ENCODE measurements at places on chromosomes 13 and 19.

DNA sequence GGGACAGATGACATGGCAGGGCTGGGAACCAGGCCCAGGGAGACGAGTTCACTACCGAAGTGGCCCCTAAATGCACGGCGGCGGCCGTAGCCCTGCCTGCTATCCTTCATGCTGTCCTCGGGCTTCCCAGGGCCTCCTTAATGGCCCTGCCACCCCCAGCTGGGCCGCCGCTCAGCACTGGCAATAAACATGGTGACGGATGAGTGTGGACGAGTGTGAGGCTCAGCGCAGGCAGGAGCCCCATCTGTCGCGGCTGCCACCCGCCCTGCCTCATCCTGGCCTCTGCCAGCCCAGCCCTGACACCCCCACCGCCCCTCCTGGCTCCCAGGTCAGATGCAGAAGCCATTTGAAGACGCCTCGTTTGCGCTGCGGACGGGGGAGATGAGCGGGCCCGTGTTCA, 13.6 kb downstream of the PIN1 start:
- DNase-seq, result peak; percentile 76

DNA sequence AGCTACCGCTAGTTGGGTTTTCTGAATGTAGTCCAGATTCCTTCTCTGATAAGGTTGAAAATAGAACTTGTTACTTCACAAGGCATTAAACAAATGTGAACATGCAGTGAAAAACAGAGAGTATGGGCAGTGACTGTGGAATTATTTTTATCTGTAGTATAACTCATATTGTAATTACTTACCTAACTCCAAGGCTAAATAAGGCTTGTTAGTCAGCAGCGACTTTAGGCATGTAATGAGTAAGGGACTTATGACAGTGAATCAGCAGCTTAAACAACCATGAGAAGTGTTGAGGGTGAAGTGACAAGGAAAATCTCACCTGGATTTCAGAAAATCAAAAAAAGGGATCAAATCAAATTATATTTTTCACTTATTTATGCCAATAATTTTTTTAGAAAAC, 1719.5 kb upstream of the MIR17HG start:
- DNase-seq, result no peak

GRCh38 chr19:49749771-49750170, 13.3 kb downstream of the TSKS start:
- DNase-seq, result no peak

GRCh38 chr13:23609874-23610576, 39.8 kb downstream of the TNFRSF19 start:
- DNase-seq, result no peak

GRCh38 chr19:13398780-13399726, 107.2 kb downstream of the CACNA1A start:
- DNase-seq, result no peak

DNA sequence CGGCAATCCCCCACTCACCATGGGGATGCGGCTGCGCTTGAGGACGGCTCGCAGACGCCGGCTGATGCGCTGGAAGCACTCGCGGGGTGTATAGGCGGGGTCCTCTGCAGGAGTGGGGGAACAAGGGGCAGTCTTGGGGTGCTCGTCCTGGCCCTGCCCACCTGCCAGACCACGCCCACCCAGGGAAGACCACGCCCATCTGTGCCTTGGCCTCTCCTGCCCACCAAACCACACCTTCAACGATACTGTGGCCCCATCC, 6.7 kb downstream of the RNU6-9 start:
- no peak for DNase-seq

DNA sequence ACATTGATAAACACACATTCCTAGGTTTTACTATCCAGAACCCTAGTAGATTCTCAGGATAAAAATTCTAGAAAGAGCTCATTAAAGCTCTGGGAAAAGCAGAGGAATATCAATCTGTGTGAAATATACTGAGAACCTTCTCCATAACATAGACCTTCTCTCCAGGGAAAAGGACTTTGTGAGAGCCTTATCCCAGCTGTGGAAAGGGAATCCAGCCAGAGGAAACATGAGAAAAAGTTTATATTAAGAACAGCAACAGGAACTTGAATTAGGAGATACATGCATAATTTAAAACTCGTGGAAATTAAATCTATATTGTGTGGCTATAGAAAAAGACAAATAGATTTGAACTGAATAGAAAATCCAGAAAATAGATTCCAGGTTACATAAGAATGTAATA, 1639.9 kb downstream of the EFNB2 start:
- DNase-seq, result no peak

DNA sequence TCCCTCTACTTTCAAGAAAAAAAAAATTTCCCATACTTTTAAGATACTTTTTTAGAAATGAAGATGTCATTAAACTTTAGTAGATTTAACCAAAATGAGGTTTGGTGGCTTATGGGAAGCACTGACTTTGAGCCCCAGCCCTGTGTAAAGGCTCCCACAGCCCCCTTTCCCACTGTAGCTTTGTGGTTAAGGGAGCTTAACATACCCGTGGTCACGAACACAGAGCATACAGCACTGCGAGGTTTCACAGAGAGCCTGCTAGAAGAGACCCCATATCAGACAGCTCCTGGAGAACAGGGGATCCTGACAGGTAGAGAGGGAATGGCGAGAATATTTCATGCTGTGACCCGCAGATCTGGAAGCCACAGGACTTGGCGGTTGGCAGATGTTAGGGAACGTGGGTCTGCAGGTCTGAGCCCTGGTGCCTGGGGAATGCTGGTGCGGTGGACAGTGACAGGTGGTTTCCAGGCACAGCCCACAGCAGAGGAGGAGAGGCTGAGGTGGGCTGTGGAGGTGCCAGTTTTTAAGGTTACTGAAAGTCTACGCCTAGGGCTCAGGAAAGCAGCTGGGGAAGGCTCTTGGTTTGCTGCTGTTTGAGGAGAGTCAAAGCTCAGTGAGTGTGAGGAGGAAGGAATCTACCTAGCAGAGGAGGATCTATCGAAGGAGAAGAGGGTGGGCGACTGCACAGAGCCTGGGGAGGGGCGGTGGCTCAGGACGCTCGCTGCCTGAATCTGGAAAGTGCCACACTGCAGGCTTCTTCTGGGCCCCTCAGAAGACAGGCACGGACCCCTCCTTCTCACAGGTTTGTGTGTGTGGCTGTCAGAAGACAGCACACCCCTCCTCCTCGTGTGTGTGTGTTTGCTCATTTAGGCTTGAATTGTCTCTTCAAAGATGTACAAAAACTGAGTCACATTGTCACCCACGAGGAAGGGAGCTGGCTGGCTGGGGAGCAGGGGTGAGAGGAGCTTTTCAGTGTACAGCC, 49.9 kb downstream of the SLC7A9 start:
- DNase-seq, result no peak

- DNase-seq, result no peak
Observed at GRCh38 chr13:36528105-36528504, 95.8 kb downstream of the CCNA1 start.

GRCh38 chr13:106467427-106468122, 67.9 kb downstream of the EFNB2 start:
- no peak for DNase-seq

DNA sequence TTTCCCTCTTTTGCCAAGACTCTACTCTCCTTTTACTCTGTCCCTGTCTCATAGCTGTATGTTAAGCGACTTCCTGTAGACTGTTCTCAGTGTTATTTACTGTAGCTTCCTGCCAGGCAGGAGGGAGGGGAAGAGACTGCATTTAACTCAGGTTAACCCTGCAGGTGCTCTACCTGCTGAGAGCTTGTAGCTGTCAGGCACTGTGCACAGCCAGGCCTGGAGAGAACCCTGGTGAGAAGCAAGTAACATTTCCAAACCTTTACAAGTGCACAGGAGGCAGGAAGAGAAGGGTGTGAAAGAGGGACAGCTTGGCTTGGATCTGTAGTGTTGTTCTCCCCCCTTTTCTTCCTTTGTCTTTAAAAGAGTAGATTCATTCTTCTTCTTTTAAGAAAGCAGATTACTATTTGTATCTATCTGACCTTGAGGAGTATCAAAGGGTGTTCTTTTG, 167.1 kb downstream of the LMO7 start:
- DNase-seq, result no peak

GRCh38 chr19:8331263-8331845, 10.1 kb downstream of the RPS28 start:
- no peak for DNase-seq

- no peak for DNase-seq
Observed at GRCh38 chr19:10979951-10980381, 19.1 kb downstream of the SMARCA4 start.

- DNase-seq, result no peak
Observed at GRCh38 chr13:104099750-104100149, 1033.5 kb upstream of the SLC10A2 start.

GRCh38 chr13:39530916-39531315, 72.1 kb downstream of the LHFPL6 start:
- DNase-seq, result no peak

- DNase-seq, result no peak
Observed at GRCh38 chr19:18502246-18502637, 19.6 kb downstream of the ELL start.

DNA sequence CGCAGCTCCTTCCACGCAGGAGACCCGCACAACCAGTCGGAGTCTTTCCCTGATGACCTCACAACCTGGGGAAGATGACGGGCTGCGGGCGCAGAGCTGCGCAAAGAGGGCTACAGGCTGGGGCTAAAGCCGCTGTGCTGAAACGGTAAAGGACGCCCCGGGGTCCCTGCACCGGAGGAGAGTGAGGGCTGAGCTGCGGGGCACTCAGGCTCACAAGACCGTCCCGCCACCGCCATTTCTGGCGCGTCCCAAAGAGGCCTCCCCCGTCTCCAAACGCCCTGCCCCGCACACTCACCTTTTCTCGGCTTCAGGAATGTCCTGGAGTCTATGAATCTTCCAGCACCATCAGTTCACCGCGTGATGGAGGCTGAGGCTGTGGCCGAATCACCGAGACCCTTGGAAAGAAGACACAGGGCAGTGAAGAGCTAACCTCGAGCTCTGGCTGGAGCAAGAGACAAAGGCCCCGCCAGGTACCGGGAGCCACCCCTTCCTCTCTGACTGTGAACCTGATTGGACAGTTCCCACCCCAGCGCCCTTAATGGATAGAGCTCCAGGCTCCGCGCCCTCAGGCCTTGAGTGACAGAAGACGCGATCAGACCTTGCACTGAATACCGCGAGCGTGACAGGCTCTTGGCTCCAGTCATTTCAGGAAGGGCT, 41.8 kb upstream of the ZNF429 start:
- peak; percentile 95 for DNase-seq

DNA sequence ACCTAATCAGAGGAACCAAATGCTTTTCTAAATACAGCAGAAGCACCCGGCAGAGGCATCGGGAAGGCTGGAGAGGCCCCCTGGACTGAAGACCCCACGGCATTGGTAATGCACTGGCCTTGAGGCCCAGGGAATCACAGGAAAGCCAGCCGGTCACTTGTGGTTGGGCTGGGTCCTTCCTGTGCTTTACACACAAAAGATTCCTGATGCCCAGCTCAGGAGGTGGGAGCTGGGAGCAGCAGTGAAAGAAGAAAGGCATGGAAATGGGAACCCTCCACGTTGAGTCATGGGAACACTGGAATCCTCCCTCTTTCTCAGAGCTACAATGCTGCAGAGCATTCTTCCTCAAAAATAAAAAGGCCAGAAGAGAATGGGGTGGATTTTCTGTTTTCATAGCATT, 126.4 kb downstream of the TNFRSF19 start:
- no peak for DNase-seq

DNA sequence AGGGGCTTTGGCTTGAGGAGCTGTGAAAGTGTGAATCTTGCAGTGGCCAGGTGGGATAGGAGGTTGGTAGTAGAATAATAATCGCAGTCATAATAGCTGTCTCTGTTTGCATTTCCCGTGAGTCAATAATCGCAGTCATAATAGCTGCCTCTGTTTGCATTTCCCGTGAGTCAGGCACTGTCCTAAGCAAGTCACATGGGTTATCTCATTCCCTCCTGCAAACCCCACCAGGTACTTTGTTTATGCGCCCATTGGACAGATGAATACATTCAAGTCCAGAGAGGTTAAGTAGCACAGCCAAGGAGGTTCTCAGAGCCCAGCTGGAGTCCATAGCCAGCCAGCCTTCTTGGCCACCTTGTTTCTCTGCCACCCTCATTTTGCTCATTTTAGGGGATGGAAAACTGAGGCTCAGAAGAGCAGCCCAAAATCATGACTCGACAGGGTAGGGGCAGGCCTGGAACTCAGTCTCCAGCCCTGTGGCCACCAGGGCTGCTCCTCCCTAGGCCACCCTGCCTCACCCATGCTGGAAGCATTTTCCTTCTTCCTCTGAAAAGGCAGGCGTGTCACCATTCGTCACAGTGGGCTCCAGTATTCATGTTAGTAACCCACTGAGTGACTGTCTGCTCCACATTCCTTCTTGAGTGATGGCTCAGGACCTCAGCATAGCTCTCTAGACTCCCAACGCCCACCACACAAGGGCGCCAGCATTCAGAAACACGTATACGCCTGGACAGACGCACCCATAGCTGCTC, 206.2 kb downstream of the URI1 start:
- no peak for DNase-seq

DNA sequence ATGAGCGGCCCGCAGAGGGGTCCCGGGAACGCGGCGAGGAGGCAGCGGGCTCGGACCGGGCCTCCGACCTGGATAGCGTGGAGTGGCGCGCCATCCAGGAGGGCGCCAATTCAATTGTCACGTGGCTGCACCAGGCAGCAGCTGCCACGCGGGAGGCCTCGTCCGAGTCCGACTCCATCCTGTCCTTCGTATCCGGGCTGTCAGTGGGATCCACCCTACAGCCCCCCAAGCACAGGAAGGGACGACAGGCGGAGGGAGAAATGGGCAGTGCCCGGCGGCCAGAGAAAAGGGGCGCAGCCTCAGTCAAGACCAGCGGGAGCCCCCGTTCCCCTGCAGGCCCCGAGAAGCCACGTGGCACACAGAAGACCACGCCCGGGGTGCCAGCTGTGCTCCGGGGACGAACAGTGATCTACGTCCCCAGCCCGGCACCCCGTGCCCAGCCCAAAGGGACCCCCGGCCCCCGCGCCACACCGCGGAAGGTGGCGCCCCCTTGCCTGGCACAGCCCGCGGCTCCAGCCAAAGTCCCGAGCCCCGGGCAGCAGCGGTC, 10.7 kb downstream of the C19orf25 start:
- DNase-seq, result no peak

- no peak for DNase-seq
Observed at GRCh38 chr13:43846496-43847158, 32.9 kb downstream of the CCDC122 start.

GRCh38 chr13:110447058-110447511, 114.4 kb downstream of the RAB20 start:
- no peak for DNase-seq

GRCh38 chr13:28741084-28741491, 22.3 kb upstream of the SLC46A3 start:
- DNase-seq, result no peak

DNA sequence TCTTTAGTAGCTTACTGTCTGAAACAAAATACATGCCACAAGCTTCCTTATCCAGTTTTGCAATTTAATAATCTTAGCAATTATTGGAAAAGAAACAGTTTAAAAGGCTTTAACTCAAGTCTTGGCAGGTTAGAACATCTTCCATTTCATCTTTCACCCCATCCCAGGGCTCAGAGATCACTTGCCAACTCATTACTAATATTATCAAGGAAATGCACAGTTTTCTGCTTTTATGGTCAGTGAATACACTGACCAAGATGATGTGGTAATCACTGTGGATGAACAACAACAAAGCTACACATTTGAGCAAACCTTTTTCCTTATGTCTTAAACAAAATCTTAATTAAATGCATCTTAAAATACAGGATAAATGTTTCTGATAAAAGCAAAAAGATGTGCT, 48.0 kb upstream of the ITM2B start:
- no peak for DNase-seq

All from WERI-Rb-1 (cell line).